ENCODE measurements at places on chromosomes 16 and 17. TPM values are rescaled to one million over a fixed set of nuclear protein-coding genes. Genes with fewer than 3 reads are reported as not detected.

Gene PRRT2
- total RNA-seq: 2.3 TPM

Gene CNTD1
- 0.45 TPM for total RNA-seq

Gene DDX52
- total RNA-seq: 29.6 TPM

Gene DPEP1
- not detected for total RNA-seq

Gene TNFRSF13B
- not detected for total RNA-seq

Gene NPIPB6
- 4.5 TPM for total RNA-seq

Gene CLEC3A
- not detected for total RNA-seq

Gene MKS1
- total RNA-seq: 26.5 TPM

Gene CCL1
- not detected for total RNA-seq

Gene CACNA1G
- 0.11 TPM for total RNA-seq

Gene GNG13
- not detected for total RNA-seq

Measured in activated naive CD8-positive, alpha-beta T cell treated with anti-CD3 and anti-CD28 coated beads, Interleukin-2, amount 10 ng/mL, durations not matched to agents 7 days and 5 days (primary cell).